ENCODE measurements at places on chromosomes 3 and 15.

GRCh38 chr3:98821063-98821462 is 57.9 kb downstream of the ST3GAL6 start:
- DNase-seq: no peak

DNA sequence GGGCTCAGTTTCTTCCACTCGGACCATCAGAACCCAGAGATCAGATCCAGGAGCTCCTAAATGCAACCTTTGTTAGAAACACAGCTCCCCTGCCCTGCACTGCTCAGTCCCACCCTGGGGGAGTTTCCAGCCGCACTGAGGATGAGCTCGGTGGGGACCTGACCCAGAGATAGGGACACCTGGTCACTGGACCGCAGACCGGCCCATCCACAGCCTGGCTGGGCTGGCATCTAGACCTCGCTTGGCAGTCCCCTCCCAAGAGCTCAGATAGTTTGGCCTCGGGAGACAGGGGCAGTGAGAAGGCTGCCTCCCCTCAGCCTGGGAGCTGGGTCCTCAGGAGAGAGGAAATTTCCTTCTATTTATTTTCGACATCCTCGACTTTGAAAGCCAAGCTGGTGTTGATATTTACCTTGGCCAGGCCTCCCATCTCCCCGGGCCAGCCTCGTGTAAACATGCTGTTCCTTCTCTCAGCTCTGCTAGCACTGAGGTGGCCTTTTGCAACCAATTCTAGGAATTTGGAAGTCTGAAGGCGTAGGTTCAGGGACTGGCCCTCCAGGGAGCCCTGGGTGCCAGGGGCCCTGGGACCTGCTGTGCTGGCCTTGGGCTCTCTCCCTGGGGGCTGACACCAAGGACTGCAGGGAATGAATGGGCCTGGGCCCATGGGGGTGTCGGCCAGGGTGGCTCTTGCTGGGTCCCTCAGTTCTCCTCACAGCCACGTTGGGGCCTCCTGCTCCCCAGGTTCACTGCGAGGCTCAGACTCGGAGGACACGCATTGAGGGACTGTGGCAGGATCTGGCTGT is 90.1 kb downstream of the VGLL4 start:
- DNase-seq: no peak

DNA sequence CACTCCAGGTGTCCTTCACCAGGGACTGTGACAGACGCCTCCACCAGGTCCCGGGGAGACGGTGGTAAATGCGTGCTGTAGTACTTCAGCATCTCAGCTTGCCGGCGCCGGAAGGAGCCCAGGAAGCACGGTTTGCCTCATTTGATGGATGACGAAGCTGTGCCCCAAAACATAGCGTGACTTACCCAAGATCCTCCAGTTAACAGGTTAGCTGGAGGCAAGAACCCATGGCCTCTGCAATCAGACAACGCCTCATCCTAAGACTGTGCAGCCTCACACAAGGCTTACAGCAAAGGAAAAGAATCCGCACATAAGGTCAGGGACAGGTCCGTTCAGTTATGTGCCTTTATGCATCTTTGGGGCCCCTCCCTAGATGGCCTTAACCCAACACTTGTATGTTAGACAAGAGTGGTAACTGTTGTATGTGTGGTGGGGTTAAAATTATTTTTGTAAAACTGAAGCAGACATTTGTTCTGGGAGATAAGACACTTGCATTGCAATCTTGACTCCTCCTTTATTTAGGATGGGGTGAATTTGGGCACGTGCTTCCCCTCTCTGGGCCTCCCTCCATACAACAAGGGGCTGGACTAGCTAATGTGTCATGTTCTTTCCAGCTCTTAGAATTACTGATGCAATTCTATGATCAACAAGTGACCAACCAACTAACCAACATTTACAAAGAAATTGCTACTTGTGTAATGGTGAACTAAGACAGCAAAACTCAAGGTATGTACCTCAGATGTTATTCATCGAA is 39.4 kb downstream of the VGLL4 start:
- DNase-seq: no peak

GRCh38 chr3:142896996-142897395 is 8.1 kb upstream of the PCOLCE2 start:
- no peak for DNase-seq

DNA sequence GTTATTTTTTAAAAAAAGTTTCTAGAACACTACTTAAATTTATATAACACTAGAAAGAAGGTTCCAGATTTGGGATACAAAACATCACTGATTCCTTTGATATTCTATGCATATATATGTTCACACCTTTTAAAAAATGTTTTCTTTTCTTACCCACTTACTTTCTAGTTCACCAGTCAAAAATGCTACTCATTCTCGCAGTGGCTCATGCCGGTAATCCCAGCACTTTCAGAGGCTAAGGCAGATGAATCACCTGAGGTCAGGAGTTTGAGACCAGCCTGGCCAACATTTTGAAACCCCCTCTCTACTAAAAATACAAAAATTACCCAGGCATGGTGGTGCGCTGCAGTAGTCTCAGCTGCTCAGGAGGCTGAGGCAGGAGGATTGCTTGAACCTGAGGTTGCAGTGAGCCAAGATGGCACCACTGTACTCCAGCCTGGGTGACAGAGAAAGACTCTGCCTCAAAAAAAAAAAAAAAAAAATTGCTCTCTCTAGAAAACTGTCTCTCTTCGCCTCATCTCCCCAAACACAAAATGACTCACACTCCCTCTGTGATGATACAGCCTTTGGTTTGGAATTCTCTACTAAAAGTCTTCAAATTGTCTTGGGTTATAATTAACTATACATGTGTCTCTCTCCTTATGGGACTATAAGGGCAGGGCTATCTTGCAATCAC is 52.6 kb upstream of the TGFBR2 start:
- DNase-seq: no peak

DNA sequence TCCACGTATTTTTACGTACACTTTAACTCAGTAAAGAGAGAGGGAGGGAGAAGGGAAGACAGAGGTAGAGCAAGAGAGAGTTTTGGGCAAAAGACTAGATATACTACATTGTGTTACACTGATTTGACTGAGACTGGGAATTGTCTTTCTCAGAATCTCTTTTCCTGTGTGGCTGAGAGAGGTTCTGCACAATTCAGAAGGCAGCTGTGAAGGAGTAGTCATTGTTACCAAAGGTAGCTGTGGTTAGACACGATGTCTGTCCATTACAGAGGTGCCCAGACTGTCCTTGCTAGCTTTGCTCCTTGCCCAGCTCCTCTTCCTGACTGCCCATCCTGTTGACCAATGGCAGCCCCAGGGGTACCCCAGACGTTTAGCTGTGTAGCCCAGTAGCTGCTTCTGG is 577.5 kb upstream of the CBLB start:
- DNase-seq: no peak

Measured in C1 segment of cervical spinal cord (tissue), 14 donors.